Astrocyte of the hippocampus (primary cell): ENCODE measurements at places on chromosomes 2 and 18.

- peak; percentile 86 for DNase-seq
Measured at GRCh38 chr2:231877533-231878456, 48.4 kb downstream of the NPPC start.

DNA sequence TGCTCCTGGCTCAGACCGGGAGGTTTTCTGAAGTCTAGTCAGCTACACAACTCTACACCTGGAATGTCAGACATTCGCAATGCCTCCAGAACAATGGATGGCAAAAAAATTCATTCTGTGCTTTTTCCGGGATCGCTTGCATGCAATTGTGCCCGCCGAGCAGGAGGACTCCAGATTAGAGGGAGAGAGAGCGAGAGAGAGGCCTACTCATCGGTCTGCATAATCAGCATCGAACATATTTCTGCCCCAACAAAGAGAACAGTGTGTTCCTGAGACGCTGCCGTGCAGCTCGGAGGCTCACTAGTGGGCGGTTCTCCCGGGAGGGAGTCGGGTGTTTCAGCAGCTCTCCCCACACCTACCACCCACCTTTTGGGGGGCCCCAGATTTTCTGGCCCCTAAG lies 117.1 kb downstream of the KLHL29 start:
- DNase-seq: peak; percentile 88

DNA sequence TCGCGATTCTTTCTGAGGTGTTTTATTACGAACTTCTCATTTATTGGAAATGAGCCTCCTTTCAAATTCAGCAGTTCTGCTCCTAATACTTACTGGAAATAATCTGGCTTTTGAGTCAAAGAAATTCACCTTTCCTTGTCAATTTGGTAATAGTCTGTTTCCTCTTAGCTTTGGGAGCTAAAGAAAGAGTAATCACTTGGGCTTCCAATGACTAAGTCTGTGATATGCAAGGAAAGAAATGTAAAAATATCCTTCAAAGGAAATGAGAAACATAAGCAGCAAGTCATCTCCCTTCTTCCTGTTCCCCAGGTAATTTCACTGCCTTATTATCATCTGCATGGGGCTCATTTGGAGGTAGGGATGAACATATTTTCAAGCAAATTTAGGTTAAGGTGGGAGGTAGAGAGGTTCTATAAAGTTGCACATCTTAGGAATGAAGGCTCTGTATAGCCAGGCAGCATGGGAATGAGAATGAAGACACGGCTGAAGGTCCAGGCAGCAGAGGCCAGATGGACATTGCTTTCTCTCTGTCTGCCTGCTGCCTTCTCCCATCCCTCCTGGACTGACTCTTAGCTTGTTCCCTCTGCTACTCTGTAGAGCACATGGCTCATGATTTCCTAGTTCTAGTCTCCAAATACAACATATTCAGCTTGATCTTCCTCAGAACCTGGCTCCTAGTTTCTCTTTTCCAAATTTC lies 1.0 kb downstream of the SPP2 start:
- DNase-seq: no peak

- DNase-seq: no peak
Measured at GRCh38 chr2:29628108-29628745, 293.2 kb downstream of the ALK start.

DNA sequence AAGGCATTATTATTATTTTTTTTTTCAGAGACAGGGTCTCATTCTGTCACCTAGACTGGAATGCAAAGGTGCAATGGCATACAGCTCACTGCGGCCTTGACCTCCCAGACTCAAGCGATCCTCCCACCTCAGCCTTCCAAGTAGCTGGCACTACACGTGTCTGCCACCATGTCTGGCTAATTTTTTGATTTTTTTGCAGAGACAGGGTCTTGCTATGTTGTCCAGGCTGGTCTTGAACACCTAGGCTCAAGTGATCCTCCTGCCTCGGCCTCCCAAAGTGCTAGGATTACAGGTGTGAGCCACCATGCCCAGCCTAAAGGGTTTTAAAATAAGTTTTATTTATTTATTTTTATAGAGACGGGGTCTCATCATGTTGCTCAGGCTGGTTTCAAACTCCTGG lies 45.3 kb upstream of the AP1S3 start:
- DNase-seq: no peak

- DNase-seq: no peak
Measured at GRCh38 chr2:26609839-26610277, 31.3 kb downstream of the CIB4 start.

DNA sequence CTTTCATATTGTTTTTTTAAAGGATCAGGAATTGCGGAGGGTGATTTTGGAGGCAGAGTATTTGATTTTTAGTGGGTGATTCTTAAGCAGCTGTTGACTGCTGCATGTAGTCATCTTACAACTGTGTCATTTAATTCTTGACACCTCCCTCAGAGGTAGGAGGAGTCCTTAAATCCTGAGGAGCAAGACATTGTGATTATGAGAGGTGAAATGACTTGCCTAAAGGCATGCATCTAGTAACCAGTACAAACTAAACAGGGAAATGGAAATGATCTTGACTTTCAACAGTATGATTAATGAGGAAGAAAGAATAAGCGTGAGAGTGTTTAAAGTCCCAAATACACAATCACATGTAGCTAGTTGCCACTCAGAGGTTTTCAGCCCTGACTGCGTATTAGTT lies 440.7 kb downstream of the THSD7B start:
- no peak for DNase-seq

DNA sequence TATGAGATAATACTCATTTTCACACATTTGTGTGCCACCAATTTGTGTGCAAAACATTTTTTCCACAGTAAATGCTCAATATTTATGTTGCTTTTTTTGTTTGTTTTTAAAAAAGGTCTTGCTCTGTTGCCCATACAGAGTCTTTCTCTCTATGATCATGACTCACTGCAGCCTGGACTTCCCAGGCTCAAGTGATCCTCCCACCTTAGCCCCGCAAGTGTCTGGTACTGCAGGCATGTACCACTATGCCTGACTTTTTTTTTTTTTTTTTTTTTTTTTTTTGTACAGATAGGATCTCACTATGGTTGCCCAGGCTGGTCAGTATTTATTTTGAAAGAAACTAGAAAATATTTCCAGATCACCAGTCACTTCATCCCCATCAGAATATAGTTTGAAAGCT lies 297.8 kb upstream of the GYPC start:
- DNase-seq: no peak

DNA sequence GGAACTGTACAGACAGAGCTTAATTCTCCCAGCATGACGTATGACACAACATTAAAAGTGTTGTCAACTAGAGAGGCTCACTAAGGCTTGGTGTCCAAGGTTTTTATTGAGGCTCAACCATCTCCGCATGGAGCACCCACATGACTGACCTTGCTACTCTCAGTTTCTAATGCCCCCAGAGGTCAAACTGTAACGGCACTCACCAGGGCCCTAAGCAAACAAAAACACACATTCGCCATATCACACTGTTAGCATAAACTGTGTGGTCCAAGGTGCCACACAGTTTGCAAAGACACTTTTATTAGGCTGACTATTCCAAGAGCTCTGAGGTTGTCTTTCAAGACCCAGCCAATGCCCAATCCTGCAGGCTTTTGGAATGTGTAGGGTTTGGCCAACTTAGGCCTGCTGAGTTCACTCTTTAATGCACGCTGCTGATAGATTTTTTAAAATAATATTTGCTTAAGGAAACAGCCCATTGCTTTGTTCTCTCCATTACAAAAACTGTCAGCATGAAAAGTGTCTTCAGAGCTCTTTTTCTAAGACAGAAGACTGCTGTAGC lies 114.9 kb downstream of the DSC3 start:
- no peak for DNase-seq

DNA sequence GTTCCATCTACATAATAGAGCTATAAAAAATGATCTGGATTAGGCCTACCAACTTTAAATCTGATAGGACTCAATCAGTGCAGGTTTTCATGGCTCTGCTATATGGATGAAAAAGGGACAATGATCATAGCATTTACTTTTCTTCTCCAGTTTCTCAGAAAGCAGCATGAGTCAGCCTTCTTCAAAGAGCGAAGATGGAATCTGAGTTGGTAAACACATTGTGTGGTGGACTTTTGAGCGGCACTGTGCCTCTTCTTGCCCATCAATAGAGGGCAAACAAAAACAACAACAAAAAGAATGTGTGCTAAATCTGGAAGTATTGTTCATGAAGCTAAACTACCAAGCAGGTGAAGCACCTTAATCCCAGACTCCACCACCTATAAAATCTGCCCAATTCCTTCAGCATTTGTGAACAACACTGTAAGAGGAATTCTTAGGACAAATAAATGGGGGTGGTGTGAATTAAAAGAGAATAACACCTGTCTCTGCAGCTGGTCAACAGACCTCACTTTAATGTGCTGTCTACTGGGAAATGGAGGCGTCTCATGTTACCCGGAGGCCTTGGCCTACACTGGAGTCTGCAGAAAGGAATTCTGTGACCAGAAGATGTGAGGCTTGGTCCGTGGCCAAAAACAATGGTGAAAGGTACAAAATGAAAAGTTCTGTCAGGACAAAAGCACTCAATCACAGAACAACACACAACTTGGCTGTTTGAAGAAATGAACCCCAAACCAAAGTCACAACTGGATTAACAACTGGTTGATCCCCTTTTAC lies 609.0 kb downstream of the IRS1 start:
- peak; percentile 75 for DNase-seq

DNA sequence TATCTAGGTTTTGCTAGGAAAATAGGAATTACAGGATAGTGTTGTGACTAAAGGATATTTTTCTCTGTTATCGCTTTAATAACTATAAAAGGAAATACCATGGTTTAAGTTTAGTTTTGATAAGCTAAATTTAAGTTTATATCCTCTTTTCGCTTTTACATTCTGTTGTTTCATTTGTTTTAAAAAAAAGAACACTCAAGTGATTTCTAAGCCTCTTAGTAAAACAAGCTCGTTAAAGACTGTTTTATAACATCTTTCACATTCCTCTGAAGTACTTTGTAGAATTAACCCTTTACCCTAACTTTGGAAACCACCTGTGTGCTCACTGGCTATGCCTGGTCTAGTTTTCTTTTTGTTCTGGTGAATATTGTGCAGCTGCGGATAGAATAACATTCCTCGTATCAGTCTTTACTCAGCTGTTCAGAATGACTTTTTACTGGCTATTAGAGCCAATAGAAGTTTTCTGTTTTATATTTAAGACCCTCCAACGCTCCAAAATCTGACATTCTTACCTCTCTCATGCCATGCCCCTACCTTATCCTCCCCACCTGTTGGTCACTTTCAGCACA lies 183.1 kb downstream of the PTPRM start:
- DNase-seq: no peak

DNA sequence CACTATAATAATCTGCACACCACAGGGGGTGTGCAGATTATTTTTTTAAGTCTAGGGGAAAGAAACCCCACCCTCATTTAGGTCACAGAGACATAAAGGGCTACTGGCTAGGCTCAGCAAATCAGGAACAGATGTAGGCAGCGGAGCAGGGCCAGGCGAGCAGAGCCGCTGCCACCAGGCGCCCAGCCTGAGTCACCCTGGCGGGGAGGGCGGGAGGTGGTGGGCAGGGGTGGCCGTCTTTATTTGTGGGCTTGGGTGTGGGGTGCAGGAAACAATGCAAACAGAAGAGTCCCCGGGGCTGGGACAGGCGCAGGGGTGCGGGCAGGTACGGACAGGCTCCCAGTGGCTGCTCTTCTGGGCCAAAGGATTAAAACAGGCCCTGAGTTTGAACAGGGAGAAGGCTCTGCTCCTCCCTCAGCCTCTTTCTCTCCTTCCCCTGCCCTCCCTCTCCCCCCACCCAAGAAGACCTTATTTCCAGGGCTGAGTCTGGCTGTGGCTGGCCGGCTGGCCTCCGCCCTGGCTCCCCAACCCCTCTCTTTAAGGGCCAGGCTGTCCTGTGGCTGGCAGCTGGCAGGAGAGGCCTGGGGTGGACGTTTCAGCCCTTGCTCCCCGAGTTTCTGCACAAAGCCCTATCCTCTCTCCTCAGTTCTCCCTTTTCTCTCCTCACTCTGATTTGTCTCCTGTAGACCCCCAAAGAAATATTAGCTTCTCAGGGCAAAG lies 142.9 kb upstream of the SMAD2 start:
- DNase-seq: no peak

GRCh38 chr2:19614066-19614465 lies 255.6 kb upstream of the OSR1 start:
- no peak for DNase-seq
